Calu3 (cell line): ENCODE measurements at places on chromosomes 7 and 10. TPM values are rescaled to one million over a fixed set of nuclear protein-coding genes. Genes with fewer than 3 reads are reported as not detected.

GFRA1 gene
- not detected in 2 replicates for total RNA-seq

ANK3 gene
- total RNA-seq = 29.8 and 32.9 TPM in 2 replicates

CCDC3 gene
- not detected in 2 replicates for total RNA-seq

HGF gene
- not detected in 2 replicates for total RNA-seq

OR2A5 gene
- not detected in 2 replicates for total RNA-seq

AKR1D1 gene
- not detected in 2 replicates for total RNA-seq

- no peaks in the 10 kb centered on the region for H3K36me3 ChIP-seq
- no peak overlapping the region for H3K4me3 ChIP-seq
- no peak for DNase-seq
Observed at GRCh38 chr10:76711222-76711997, 926.2 kb downstream of the KCNMA1 start.

- no peak for DNase-seq
- peaks cover 32% of the 10 kb centered on the region for H3K27me3 ChIP-seq
- no peak overlapping the region for H3K27ac ChIP-seq
- no peaks in the 10 kb centered on the region for H3K36me3 ChIP-seq
Observed at GRCh38 chr10:7383442-7383841, 27.4 kb downstream of the SFMBT2 start.

GRCh38 chr7:69698109-69698825 lies 100.0 kb downstream of the AUTS2 start:
- no peak overlapping the region for H3K27ac ChIP-seq
- H3K36me3 ChIP-seq = no peaks in the 10 kb centered on the region
- H3K4me1 ChIP-seq = no peaks in the 10 kb centered on the region
- no peak for DNase-seq
- no peaks in the 10 kb centered on the region for H3K27me3 ChIP-seq
- no peak overlapping the region for H3K4me3 ChIP-seq

GRCh38 chr7:157013602-157014549 lies 3.4 kb upstream of the MNX1 start:
- H3K27ac ChIP-seq = no peak overlapping the region
- H3K4me1 ChIP-seq = peaks cover 14% of the 10 kb centered on the region
- DNase-seq = no peak
- H3K36me3 ChIP-seq = peaks cover 34% of the 10 kb centered on the region

DNA sequence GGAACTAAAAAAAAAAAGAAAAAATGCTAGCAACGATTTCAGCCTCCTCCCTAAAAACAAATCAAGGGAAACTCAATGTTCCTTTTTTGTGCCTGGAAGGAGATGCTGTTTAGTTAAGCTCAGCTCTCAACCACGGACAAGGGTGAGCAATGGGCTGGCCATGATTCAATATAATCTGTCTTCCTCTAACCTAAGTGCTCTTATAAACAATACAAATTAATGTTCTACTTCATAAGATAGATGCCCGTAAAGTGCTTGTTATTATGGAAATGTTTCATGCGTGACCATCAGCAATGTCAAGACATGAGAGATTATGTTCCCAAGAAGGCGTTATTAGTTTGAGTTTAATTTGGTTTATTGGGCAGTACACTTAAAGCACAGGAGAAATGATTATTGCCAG lies 320.3 kb downstream of the SFMBT2 start:
- H3K27me3 ChIP-seq = peaks cover 78% of the 10 kb centered on the region
- no peak for DNase-seq
- no peaks in the 10 kb centered on the region for H3K36me3 ChIP-seq
- no peak overlapping the region for H3K27ac ChIP-seq
- no peaks in the 10 kb centered on the region for H3K4me1 ChIP-seq

- no peak overlapping the region for H3K27ac ChIP-seq
- no peak overlapping the region for H3K4me3 ChIP-seq
- H3K36me3 ChIP-seq = no peaks in the 10 kb centered on the region
- peaks cover 3% of the 10 kb centered on the region for H3K27me3 ChIP-seq
Observed at GRCh38 chr10:103703941-103704919, 151.1 kb downstream of the SH3PXD2A start.

DNA sequence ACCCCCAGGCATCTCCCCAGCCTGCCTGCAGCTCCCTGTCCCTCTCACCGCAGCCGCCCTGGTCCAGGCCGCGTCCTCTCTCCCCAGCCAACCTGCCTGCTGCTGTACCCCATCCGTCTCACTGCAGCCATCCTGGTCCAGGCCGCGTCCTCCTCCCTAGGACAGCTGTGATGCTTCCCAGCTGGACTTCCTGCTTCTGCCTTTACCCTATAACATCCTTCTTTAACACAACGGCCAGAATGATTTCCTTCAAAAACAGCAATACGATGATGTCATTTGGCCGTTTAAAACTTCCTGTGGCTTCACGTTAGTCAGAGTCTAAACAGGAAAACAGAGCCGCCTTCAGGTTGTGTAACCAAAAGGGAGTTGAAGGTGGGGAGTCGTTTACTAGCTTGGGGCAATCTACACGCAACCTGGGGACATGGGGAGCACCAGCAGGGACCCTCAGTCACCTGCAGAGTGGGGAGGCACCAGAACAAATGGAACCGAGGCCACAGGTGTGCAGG lies 32.2 kb upstream of the ZFAND2A start:
- H3K36me3 ChIP-seq = peaks cover 4% of the 10 kb centered on the region
- no peaks in the 10 kb centered on the region for H3K4me1 ChIP-seq
- peaks cover 77% of the 10 kb centered on the region for H3K27me3 ChIP-seq
- no peak for DNase-seq
- no peak overlapping the region for H3K4me3 ChIP-seq

GRCh38 chr7:32937344-32938174 lies 19.7 kb upstream of the FKBP9 start:
- H3K4me1 ChIP-seq = peaks cover 40% of the 10 kb centered on the region
- peak; percentile 16 for DNase-seq
- no peak overlapping the region for H3K4me3 ChIP-seq
- H3K27me3 ChIP-seq = no peaks in the 10 kb centered on the region

GRCh38 chr10:116756277-116756676 lies 13.9 kb upstream of the HSPA12A start:
- no peak overlapping the region for H3K4me3 ChIP-seq
- H3K36me3 ChIP-seq = no peaks in the 10 kb centered on the region
- no peak overlapping the region for H3K27ac ChIP-seq
- no peaks in the 10 kb centered on the region for H3K4me1 ChIP-seq
- H3K27me3 ChIP-seq = peaks cover 29% of the 10 kb centered on the region
- DNase-seq = no peak

DNA sequence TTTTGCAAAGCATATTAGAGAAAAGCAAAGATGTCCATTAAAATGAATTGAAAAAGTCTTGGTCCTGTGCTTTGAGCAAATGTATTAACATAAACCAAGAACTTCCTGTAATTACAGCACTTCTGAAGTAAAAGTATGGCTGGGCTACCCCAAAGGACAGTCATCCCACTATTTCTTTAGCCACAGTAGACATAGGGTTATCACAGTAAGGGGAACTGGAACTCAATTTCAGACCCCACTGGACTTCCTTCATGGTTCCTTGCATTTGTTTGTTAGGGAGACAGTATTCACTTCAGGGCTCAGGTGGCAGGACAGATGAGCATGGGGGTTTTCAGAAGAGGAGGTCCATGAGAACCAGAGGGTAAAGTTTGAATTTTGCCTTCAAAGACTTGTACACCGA lies 203.1 kb upstream of the PDE1C start:
- H3K4me3 ChIP-seq = no peak overlapping the region
- no peak overlapping the region for H3K27ac ChIP-seq
- H3K36me3 ChIP-seq = no peaks in the 10 kb centered on the region
- DNase-seq = no peak

GRCh38 chr10:74213571-74214162 lies 62.6 kb downstream of the ADK start:
- peak; percentile 54 for DNase-seq
- no peak overlapping the region for H3K4me3 ChIP-seq
- H3K36me3 ChIP-seq = no peaks in the 10 kb centered on the region

GRCh38 chr10:124612611-124613498 lies 131.3 kb downstream of the FAM53B start:
- no peak overlapping the region for H3K4me3 ChIP-seq
- DNase-seq = peak; percentile 46
- H3K27ac ChIP-seq = no peak overlapping the region
- H3K36me3 ChIP-seq = peaks cover 6% of the 10 kb centered on the region
- H3K27me3 ChIP-seq = no peaks in the 10 kb centered on the region
- no peaks in the 10 kb centered on the region for H3K4me1 ChIP-seq

DNA sequence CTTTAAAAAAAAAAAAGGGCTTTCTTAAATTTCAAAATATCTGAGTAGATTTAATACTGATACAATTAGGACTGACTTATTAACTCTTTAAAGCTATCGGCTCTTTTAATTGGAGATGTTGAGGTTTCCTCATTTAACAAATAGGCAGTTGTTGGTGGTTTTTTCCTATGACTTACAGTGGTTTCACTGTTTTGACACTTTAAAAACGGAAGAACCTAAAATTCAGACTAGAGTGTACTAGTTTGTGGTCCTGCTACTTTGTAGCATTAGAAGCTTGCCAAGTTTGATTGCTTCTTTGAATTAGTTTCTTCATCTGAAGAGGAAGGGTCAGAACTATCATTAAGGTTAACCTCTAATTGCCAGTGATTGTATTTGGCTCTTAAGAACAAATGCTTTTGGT lies 27.7 kb downstream of the CUL1 start:
- H3K36me3 ChIP-seq = peaks cover under 1% of the 10 kb centered on the region
- no peaks in the 10 kb centered on the region for H3K27me3 ChIP-seq
- no peak overlapping the region for H3K27ac ChIP-seq
- no peak overlapping the region for H3K4me3 ChIP-seq
- peaks cover 35% of the 10 kb centered on the region for H3K4me1 ChIP-seq

DNA sequence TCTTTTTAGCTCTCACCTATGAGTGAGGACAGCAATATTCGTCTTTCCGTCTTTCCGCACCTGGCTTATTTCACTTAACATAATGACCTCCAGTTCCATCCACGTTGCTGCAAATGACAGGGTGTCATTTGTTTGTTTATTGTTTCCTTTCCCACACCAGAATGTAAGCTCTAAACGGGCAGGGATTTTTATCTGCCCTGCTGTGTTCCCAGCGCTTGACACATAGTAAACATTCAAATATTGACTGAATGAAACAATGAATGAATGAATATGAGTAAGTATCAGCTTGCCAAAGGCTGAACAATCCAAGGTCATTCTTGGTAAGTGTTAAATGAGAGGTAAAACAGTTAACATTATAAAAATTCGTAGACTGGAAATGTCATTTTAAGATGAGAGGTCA lies 12.8 kb downstream of the SH3PXD2A start:
- no peak overlapping the region for H3K27ac ChIP-seq
- peaks cover 30% of the 10 kb centered on the region for H3K27me3 ChIP-seq
- DNase-seq = no peak
- H3K4me1 ChIP-seq = no peaks in the 10 kb centered on the region
- no peaks in the 10 kb centered on the region for H3K36me3 ChIP-seq

DNA sequence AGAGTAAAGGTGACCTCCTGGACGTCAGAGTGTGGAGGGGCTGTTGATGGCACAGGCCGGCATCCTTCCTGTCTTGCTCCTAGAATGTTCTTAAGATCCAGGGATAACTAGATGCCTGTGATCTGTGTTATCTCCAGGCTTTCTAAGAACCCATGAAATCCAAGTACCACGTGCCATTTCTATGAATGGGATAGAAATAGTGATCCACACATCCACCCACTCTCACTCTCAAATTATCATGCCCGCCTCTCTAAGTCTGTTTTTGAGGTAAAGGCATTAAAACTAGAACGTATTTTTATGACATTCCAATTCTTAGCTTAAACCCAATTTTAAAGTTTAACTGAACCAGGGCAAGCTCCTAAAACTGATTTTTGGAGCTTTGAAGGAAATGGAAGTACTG lies 622.5 kb downstream of the PARD3 start:
- H3K27me3 ChIP-seq = no peaks in the 10 kb centered on the region
- H3K4me1 ChIP-seq = no peaks in the 10 kb centered on the region
- no peaks in the 10 kb centered on the region for H3K36me3 ChIP-seq

DNA sequence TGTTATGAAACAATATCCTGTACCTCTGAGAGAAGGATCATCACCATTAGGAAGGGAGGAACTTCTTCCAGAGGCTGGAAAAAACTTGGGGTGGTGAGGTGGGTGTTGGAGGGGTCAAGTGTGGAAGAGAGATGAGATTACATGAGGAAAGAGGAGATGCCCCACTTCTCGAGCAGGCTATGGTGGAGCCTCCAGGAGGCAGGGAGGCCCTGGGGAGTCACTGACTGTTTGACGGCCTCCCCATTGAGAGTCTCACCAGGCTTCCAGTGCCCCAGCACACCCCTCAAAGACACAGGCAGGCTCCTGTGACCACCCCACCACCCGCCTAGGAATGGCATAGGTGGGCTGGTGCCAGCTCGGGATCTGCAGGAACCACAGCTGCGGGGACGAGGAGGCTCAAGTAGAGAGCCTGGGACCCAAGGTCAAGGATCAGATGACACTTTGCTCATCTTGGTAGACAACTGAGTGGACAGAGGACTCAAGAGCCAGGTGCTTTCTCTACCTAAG lies 185.3 kb upstream of the GDF10 start:
- no peak overlapping the region for H3K4me3 ChIP-seq
- no peak for DNase-seq
- no peak overlapping the region for H3K27ac ChIP-seq
- peaks cover 13% of the 10 kb centered on the region for H3K27me3 ChIP-seq

GRCh38 chr10:18409599-18410397 lies 241.6 kb downstream of the NSUN6 start:
- DNase-seq = no peak
- H3K27ac ChIP-seq = no peak overlapping the region
- H3K4me1 ChIP-seq = no peaks in the 10 kb centered on the region
- H3K27me3 ChIP-seq = no peaks in the 10 kb centered on the region

- H3K4me3 ChIP-seq = no peak overlapping the region
- no peaks in the 10 kb centered on the region for H3K4me1 ChIP-seq
- H3K27ac ChIP-seq = no peak overlapping the region
- no peaks in the 10 kb centered on the region for H3K27me3 ChIP-seq
Observed at GRCh38 chr7:81846398-81846797, 76.6 kb upstream of the HGF start.

DNA sequence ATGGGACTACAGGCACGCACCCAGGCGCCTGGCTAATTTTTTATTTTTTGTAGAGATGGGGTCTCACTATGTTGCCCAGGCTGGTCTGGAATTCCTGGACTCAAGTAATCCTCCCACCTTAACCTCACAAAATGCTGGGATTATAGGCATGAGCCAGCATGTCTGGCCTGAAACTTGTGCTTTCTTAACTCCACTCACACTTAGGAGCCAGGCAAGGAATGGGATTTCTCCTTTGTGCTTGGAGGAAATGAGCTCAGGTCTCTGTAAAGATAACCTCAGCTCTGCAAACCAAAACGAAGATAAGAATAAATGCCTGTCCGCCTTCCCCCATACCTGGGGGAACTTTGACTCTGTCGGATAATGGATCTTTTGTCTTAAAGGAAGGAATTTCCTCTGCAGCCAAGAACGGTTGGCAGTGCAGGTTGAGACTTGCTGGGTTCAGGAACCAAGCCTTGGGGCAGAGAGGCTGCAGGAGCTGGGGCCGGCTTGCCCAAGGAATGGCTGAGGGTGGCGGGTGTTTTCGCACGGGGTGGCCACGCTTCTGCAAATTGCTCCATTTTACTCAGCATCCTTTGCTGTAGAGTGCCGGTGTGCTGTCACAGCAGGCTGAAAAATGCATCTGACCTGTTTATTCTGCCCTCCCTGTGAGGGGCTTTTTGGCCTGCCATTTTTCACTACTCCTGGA lies 174.2 kb downstream of the KIAA1217 start:
- peak; percentile 63 for DNase-seq
- H3K4me1 ChIP-seq = peaks cover 33% of the 10 kb centered on the region
- peak overlapping the region; percentile 60 for H3K4me3 ChIP-seq
- H3K27ac ChIP-seq = peak overlapping the region; percentile 96
- peaks cover 13% of the 10 kb centered on the region for H3K36me3 ChIP-seq

GRCh38 chr10:50396491-50397311 lies 145.4 kb upstream of the ASAH2 start:
- DNase-seq = no peak
- H3K36me3 ChIP-seq = peaks cover 9% of the 10 kb centered on the region
- H3K4me3 ChIP-seq = no peak overlapping the region
- no peaks in the 10 kb centered on the region for H3K27me3 ChIP-seq
- peaks cover 48% of the 10 kb centered on the region for H3K4me1 ChIP-seq

- DNase-seq = no peak
- no peak overlapping the region for H3K27ac ChIP-seq
- H3K36me3 ChIP-seq = peaks cover 59% of the 10 kb centered on the region
- H3K4me3 ChIP-seq = peak overlapping the region; percentile 100
- no peaks in the 10 kb centered on the region for H3K27me3 ChIP-seq
Observed at GRCh38 chr7:131105294-131105798, 222.3 kb upstream of the MKLN1 start.
